ENCODE measurements at places on chromosomes 11 and 22.

GRCh38 chr22:27596133-27596870 is 205.3 kb downstream of the MN1 start:
- no peak for DNase-seq

GRCh38 chr11:14111496-14111895 is 149.0 kb downstream of the SPON1 start:
- DNase-seq: no peak

DNA sequence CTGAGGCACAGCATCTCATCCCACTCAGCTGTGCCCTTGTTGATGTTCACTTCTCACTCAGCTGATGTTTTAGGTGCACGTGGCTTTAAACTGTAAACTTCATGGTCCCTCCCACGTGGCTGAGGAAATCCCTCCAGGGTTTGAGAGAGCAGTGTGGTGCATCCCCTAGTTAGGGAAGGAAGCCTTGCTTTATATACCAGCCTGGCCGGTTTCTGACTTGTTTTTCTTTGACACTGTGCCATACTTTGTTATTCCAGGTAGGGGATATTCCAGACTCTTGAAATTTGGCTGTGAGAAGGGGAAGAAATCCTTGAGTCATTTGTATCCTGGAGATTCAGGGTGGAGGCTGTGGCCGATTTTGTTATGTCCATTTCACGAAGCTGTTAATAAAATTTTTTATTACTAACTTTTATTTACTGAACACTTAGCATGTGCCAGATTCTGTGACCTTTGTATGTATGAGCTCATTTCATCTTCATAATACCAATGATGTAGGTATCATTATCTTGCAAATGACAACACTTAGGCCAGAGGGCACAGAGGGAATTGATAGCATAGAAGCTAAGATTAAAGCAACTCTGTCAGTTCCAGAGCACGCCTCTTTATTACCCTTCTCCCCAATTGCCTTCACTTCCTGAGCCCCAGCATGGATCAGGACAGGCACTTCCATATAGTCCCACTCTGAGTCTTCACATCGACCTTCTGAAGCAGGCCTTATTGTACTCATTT is 116.6 kb downstream of the NAV2 start:
- DNase-seq: no peak

DNA sequence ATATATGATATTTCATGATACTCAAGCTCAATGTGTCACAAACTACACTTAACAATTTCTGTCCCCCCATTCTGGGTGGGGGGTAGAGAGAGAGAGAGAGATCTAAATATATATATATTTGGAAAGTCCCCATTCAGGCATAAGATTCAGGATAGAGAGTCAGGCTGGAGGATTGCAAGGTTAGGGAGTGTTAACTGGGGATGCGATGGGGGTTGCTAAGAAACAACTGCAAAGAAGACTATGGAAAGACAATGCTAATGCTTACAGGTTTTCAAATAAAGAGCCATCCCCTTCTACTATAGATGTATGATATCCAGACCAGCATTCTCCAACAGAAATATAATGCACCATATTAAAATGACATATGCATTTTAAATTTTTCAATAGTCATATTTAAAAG is 79.2 kb upstream of the OR5AK2 start:
- DNase-seq: no peak

DNA sequence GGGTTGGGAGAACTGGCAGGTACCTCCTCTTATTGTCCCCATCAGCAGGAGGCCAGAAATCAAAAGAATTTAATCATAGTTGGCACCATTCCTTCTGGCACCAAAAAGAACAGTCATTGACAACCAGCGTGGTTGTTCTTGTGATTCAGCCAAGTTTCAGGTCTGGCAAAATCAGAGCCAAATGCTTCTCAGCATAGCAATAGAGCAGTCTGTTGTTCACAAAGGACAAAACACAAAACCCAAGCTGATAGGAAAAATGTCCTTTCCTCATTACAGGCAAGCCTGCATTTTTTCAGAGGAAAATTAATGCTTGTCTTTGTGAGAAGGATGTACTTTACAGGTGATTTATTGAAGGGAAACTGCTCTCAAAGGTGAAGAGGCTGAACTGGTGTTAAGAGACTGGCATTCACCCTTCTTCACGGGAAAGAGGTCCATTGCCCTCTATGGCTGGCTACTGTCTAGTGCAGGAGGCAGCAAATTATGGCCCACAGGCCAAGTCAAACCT is 241.8 kb upstream of the ARHGAP42 start:
- no peak for DNase-seq

GRCh38 chr11:32940865-32941264 is 48.3 kb downstream of the QSER1 start:
- no peak for DNase-seq

- no peak for DNase-seq
Measured at GRCh38 chr11:96054870-96055705, 131.2 kb upstream of the MTMR2 start.

GRCh38 chr11:80586464-80586863 is 1145.6 kb upstream of the TENM4 start:
- no peak for DNase-seq

GRCh38 chr22:41899992-41900651 is 14.8 kb downstream of the SHISA8 start:
- no peak for DNase-seq

- no peak for DNase-seq
Measured at GRCh38 chr11:2837096-2837601, 48.4 kb downstream of the CDKN1C start.

DNA sequence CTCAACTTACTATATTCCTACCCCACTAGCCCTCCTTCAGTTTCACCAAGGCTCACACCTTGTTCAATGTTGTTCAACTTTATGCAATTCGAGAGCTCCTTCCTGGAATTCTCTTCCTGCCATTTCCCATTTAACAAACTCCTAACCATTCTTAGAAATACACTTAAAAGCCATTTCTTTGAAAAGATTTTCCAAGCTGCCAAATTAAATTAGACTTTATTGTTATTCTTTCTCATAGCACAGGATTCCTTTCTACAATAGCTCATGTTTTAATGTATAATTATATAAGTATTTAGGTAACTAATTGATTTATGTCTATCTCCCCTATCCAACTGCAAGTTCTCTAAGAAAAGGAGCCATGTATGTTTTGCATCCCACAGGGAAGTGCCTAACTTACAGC is 52.7 kb upstream of the CTSC start:
- no peak for DNase-seq

- DNase-seq: no peak
Measured at GRCh38 chr11:19419021-19419750, 178.4 kb upstream of the E2F8 start.
